ENCODE measurements at places on chromosomes 5 and 9.

DNA sequence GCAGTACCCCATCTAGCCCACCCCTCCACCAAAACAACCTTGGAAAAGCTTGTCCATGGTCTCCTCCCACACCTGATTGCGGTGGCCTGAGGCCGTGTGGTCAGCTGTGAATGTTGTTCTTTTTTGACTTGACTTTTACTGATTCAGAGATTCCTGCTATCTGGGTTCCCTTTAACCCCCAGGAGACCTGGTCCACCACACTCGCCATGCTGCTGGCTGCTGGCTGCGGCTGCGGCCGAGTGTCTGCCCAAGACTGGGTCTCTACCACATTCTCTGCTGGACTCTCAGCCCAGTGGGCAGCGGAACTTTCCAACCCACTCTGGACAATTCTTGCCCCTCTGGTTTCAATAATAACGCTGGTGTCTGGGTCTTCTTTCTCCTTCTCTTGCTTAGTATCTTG, 28.4 kb downstream of the FGF1 start:
- no peak for DNase-seq

DNA sequence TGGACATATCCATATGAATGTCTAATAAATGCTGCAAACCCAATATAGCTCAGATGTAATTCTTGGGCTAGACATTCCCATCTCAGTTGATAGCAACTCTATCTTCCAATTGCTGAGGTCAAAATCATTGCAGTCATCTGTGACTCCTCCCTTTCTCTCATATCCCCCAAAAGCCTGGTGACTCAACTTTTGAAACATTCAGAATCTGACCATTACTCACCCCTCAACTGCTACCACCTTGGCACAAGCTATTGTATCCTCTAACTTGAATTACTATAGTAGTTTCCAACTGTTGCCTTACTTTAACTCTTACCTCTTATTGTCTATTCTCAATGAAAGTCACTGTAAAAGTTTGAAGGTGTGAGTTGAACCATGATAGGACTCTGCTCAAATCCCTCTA, 600.1 kb upstream of the RGMB start:
- peak; percentile 5 for DNase-seq

GRCh38 chr5:96229188-96229587, 203.9 kb downstream of the PCSK1 start:
- DNase-seq = no peak

GRCh38 chr5:58683567-58683966, 100.7 kb downstream of the RAB3C start:
- DNase-seq = no peak

GRCh38 chr9:129305246-129305645, 127.2 kb upstream of the IER5L start:
- DNase-seq = no peak

GRCh38 chr5:142428036-142428772, 103.4 kb upstream of the SPRY4 start:
- DNase-seq = no peak

DNA sequence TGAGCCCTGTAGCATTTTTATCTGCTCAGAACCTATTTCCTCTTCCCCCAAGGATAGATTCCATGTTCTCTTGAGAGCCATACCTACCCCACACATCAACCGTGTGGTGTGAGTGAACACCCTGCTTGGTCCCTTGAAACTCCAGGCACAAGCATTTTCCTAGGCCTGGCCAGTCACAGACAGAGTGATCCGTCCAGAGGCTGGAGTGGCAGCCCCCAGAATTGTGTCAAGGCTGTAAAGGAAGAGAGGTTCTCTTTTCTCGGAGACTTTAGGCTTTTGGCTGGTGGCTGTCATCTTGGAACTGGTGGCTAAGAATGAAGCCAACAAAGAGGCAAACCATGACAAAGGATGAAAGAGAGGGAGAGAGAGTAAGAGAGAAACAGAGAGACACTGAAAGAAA, 66.0 kb downstream of the ARHGEF37 start:
- no peak for DNase-seq

DNA sequence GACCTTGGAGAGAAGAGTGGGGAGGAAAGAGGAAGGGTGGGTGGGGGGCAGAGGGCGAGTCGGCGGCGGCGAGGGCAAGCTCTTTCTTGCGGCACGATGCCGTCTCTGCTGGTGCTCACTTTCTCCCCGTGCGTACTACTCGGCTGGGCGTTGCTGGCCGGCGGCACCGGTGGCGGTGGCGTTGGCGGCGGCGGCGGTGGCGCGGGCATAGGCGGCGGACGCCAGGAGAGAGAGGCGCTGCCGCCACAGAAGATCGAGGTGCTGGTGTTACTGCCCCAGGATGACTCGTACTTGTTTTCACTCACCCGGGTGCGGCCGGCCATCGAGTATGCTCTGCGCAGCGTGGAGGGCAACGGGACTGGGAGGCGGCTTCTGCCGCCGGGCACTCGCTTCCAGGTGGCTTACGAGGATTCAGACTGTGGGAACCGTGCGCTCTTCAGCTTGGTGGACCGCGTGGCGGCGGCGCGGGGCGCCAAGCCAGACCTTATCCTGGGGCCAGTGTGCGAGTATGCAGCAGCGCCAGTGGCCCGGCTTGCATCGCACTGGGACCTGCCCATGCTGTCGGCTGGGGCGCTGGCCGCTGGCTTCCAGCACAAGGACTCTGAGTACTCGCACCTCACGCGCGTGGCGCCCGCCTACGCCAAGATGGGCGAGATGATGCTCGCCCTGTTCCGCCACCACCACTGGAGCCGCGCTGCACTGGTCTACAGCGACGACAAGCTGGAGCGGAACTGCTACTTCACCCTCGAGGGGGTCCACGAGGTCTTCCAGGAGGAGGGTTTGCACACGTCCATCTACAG, 760 bp downstream of the NPR3 start:
- no peak for DNase-seq

DNA sequence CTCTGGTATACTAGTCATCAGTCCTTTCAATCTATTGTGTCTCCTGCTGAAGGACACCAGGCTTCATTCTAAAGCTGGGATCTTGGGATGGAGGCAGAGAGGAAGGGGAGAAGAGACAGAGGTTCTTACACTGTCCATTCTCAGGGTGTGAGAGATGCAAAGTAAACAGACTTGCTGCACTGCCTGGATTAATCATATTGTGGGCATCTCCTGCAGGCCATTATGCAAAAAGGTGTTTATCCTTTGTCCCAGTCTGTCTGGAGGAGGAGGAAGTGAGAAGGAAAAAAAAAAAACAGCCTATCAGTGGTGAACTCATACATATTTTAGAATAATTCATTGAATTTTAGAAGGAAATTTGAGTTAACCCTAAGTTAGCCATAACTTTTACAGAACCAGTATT, 92.9 kb upstream of the TNPO1 start:
- DNase-seq = no peak

DNA sequence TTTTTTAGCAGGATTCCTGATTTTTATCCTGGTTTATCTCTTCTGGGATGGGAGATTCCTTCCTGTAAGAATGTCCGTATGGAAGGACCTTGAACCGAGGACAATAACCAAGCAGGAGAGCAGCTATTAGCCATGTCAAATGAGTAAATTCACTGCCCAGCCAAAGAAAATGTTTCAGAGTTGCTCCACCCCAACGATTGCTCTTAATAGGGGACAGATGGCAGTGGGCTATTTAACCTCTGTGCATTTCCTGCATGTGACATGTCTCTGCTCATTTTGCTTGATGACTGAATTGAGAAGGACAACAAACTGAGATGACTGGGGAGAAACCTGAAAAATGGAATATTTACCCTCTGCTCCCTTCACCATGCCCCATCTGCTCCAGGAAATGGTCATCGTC, 479.9 kb upstream of the ZNF462 start:
- DNase-seq = no peak

GRCh38 chr5:136799806-136800372, 434.5 kb upstream of the TRPC7 start:
- DNase-seq = no peak

- no peak for DNase-seq
Measured at GRCh38 chr5:172892713-172893112, 58.7 kb downstream of the ERGIC1 start.

DNA sequence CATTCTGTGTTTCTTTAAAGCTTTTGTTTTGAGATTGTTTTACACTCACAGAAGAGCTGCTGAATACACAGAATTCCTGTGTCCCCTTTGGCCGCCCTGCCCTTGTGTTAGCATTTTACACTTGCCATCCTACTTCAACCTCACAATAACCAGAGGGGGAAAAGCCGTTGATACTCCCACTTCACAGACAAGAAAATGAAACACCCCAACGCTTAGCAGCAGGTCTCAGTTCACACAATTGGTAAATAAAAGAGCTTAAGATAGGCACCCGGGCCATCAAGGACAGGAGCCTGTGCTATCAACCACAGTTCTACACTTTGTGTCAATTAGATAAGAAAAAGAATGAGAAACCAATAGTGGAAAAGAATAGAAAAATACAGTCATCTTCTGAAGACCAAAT, 178.0 kb downstream of the SYK start:
- no peak for DNase-seq

DNA sequence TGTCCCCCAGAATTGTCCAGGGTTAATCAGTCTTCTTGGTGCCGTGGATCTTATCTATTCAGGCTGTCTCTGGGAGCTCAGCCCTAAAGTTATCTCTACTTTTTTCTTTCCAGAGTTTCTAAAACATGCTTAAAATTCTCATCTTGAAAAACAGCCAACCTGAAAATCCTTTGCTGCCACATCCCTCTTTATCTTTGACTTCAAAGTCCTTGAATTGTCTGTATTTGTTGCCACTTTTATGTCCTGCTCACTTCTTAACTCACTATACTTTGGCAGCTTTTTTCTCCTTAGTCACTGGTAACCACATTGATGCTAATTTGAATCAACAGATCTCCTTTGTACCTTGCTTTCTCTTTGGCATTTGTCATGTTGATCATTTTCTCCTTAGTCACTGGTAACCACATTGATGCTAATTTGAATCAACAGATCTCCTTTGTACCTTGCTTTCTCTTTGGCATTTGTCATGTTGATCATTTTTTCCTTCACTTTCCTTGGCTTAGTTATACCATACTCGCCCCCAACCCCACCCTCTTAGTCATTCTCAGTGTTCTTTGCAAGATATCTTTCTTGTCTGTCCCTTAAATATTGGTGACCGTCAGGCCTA, 8.5 kb downstream of the DMXL1 start:
- no peak for DNase-seq

DNA sequence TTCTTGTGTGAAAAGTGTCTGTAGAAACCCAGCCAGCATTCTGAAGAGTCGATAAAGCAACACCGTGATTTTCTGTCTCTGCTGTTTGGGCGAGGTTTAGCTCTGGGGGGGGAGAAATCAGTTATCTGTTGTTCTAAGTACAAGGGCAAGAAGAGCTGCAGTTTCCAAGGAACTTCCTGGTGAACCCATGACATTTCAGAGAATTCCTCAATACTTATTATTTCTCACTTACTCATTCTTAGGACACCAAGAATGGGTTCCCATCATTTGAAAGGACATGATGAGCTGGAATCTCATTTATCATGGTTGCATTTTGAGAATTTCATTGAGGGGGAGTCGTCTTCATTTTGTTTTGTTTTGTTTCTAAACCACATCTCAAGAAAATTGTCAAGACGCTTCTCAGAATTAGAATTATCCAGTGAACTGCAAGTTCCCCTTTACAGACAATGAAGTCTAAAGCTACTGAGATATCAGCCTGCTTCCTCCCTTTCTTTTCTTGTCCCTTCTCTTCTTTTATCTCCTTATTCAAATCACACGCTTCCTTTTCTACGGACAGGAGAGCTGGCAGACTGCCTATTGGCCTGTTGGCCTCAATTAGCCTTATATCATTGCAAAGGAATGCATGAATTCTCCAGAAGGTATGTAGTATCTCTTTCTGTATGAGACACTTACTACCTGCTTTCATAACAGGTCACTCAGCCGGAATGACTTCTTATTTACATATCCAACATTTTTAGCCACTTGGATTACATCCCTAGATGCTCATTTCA, 53.7 kb downstream of the ZNF462 start:
- DNase-seq = peak; percentile 88

DNA sequence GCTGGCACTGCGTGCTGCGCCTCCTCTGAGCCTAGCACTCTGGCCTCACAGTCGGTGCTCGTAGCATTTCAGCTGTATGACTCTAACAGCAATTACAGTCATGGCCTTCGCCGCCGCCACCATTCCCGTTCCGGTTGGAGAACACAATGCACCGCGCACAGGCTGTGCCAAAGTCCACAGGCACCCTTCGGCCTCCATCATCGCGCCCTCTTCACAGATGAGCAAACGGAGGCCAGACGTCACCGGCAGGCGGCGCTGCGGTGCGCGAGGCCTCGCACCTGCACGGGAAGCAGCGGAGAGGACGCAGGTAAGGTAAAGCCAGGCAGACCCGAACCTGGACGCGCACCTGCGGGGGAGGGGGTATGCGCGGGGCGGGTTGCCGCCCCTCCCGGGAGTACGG, 128.9 kb downstream of the BARX1 start:
- DNase-seq = no peak

DNA sequence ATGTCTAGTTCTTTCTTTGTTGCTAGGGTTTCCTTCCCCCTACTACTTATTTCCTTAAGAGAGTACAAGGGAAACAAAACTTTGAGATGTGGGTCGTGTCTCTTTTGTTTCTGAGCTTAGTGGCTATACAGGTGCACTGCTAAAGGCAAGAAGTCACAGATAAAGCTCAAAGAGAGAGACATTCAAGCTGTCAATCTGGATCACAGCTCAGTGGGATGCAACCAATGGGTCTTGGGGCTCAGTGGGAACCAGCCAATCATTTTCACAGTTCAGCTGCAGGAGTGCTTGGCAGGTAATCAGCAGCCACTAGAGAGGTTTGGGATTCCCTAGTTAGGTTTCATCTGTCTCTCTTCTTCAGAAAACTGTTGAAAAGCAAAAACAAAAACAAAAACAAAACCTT, 135.4 kb upstream of the SGCD start:
- DNase-seq = no peak

Measured in kidney epithelial cell (primary cell).